ENCODE measurements at places on chromosomes 1 and 21. TPM values are rescaled to one million over a fixed set of nuclear protein-coding genes. Genes with fewer than 3 reads are reported as not detected.
A peak's percentile ranks its signal among the peaks of the same experiment; 100 is the strongest.

OR2T10 gene
- polyA plus RNA-seq: 0.36 TPM

DNA sequence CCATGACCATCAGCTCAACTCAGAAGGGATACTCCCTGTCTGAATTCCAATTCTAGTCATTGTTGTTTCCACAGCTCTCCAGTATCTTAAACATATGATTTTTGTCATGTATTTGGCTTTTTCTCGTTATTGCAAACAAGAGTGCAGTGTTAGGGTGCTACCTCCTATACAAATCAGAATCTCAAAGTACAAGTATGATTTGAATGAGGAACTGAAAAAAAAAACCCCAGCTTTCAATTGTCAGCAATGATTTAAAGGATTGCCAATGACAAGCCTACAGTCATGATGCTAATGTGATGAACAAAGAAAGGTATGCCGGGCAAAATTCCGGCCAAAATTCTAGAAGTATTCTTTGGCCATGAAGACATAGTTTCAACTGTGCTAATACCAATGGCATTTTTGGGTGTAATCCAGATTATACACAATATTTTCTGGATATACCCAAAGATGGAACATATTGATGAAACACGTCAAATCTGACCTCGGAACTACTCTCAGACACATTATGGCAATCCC lies 14.9 kb downstream of the TMEM35B start:
- DNase-seq: no peak

GRCh38 chr1:220278991-220279390 lies 6.7 kb upstream of the RAB3GAP2 start:
- DNase-seq: no peak

FAM72B gene
- 4.0 TPM for polyA plus RNA-seq

DNA sequence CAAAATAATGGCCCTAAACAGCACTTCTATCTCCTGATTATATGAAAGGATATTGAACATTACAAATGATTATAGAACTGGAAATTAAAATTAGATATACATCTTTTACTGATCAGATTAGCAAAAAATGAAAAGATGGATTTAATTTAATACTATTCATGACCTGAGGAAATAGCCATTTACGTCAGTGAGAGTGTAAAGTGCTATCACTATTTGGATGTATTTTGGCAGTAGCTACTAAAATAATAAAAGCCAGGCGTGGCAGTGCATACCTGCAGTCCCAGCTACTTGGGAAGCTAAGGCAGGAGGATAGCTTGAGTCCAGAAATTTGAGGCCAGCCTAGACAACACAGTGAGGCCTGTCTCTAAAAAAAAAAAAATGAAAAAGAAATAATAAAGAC lies 5.3 kb downstream of the C4BPB start:
- no peak for DNase-seq

APOBEC4 gene
- polyA plus RNA-seq: not detected

DNA sequence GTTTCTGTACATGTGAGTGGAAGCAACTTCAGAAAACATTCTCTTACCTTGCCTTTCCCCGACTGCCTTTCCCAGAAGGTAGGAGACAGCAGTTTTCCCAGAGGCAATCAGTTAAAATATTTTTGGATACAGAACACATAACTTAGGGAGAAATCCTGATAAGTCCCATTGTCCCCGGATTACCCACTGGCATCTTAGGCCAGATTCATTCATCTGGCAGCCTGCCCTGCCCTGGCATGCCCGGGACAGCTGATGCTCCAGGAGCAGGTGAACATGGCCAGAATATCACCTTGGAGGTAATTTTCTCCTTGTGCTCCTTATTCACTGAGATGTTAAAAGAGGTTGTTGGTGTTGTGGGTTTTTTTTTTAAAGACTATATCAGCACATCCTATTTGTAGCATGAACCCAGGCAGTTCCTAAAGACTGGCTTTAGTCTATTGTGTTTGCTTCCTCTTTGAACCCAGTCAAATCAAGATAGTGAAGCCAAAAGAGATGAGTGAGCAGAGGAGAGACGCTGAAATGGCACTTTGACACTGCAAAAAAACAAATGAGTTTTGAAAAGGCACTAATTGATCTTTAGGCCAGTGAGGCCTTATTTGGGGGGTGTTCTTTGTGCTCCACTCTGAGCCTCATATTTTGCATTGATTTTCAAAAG lies 139.6 kb downstream of the PLPP3 start:
- DNase-seq: no peak

DNA sequence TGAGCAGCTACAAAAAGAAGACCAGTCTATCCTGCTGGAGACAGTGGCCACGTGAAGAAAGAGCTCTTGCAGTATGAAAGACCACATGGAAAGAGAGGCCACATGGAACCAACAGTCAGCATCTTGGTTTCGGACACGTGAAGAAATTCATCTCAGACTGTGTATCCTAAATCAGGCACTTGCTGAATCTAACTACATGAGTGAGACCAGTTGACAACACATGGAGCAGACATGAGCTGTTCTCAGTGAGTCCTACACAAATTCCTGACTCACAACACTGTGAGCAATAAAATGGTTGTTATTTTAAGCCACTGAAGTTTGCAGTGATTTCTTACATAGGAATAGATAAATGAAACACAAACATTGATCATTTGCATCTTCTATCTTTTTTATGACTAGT lies 2.4 kb upstream of the TAF1A start:
- no peak for DNase-seq

DNA sequence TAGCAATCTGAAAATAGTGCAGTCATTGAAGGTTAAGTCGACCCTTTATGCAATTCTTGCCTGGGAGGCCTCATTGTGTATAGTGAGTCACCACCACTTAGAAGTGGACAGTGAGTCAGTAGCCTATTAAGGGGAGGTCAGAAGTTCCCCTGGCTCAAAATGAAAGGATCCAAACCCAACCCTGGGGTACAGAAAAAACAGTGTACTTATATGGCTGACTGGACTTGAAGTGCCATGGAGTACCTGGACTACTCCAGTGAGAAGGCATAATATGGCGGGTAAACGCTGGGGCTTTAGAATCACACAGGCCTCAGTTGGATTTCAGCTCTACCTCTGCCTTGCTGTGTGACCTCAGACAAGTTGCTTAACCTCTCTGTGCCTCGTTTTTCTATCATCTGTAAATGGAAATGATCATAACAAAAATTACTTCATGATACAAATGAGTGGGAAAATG lies 2.2 kb upstream of the BCL9 start:
- DNase-seq: no peak

- DNase-seq: no peak
Measured at GRCh38 chr1:57272601-57273000, 151.3 kb downstream of the DAB1 start.

DNA sequence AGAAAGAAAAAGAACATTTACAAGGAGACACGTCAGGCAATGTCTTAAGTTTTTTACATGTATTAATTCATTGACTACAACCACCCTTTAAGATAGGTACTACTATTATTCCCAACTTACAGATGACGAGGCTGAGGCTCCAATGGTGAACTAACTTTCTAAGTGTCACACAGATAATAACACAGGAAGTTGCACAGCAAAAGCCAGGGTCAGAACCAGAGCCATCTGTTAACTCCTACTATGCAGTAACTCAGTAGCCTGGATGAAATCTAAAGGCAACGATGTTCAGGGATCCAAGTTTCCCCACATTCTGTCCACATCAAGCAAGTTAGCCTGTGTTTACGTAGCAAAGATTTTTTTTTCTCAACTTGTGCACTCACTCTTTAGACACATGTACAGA lies 371.7 kb downstream of the PTPRC start:
- DNase-seq: no peak

DNA sequence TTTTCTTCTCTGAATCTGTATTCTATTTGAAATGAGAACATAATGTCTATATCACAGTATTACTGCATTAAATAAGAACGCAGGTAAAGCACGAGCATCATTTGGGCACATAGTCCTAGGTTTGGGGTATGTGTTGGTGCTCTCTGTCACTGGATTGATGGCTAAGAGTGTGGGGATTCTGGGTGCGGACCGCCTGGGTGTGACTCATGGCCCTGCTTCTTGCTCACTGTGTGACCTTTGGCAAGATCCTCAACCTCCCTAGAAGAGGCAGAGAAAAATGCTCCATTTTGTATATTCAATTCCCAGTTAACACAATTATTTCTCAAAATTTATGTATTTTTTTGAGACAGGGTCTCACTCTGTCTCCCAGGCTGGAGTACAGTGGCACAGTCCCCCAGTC lies 99.7 kb downstream of the LAMC2 start:
- DNase-seq: no peak

DNA sequence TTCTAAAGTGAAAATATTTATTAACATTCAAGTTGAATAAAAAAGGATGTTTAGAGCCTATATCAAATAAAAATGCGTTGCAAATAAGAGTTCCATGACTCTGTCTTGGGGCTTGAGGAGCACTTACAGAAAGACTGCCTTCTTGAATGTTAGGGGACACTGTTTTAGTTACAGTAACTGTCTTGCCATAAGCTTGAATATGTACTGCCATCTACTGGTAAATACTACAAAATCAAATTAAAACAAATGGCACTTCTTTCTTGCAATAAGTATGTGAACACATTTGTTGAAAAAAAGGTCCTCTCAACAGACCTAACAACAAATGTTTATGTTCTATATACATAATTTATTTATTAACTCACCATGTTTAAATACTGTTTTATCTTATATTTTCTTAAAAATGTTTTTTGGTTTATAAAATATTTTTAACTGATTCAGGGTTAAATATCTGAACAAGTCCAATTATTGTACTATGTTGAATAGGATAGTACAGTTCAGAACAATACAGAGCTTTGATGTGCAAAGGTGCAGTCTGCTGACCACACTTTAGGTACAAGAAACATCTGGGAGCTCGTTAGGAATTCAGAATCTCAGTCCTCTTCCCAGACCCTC lies 199.5 kb downstream of the LRRIQ3 start:
- peak; percentile 29 for DNase-seq
